ENCODE measurements at places on chromosomes 12 and 14.

GRCh38 chr12:64890873-64891468, 66.5 kb downstream of the TBC1D30 start:
- peak; percentile 63 for DNase-seq

GRCh38 chr14:88995437-88996198, 171.2 kb downstream of the TTC8 start:
- no peak for DNase-seq

DNA sequence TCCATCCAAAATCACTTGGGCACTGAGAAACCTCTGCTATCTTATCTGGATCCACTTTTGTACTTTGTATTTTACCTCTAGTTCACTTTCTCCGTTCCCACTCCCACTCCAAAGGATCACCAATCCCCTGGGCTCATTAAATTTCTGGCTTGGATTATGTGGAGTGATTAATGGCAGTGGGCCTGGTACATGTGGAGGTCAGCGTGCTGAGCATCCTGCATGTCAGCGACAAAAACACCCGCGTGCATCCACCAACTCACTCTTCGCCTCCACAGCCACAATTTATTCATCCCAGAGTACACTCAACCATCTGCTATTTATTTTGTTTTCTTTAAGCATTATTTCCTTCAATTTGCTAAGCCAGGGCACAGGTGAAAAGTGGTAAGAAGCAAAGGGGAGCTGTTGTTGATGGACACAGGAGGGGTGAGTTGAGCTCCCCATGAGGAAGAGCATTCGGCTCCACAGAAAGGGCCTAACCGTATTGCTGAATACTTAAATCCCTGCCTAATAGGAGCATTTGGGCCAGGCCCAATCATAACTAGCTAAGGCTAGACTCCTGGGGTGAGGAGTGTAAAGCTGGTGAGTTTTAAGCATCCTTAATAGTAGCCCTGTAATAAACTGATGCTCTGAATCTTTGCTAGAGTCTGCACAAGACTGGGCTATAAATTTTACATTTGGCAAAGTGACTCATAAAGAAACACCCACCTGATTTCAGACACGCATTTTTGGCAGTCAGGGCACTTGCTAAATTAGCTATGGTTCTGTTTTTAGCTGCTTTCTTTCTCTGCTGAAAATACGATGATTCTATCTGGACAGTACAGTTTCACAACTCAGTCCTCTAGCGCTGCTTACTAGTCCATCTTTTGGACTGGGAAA, 137.8 kb downstream of the SLC25A21 start:
- DNase-seq: no peak

DNA sequence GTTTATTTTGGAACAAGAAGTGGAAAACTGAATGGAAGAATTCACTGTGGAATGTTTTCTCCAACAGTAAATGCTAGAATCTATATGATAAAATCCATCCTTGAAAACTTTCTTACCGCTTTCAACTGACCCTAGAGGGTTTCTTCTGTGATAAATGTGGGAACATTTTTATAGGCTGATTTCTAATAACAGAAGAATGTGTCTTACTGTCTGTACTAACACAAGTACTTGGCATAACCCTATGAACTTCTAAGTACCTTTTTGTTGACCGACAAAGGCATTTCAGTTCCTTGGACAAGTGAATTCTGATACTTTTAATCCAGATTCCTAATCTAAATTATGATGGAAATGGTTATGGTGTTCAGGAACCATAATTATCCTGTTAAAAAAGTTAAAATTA, 1109.7 kb upstream of the FLRT2 start:
- DNase-seq: no peak

DNA sequence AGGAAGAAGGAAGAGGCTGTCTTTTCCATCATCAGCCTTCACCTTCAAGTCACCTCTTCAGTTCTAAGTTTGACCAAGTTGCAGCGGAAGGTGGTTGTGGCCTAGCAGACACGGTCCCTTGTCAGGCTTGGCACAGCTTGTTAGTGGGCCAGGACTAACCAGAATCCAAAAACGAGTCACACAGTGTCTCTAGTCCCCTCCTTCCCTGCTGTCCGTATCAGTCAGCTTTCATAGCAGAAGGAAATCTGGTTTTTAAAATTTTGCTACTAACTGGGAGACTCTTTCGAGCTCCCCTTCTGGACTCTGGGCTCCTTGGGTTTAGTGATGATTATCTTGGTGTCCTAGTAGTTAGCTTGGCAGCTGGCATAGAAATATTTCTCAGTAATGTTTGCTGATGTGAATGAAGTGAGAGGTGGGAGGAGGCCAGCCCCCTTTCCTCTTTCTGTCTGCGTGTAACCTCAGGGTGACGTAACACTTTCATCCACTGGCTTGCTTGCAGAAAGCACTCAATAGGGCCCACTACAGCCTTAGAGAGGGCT, 3.8 kb downstream of the ETV6 start:
- DNase-seq: no peak

GRCh38 chr12:9866860-9867269, 2.3 kb downstream of the CLEC2B start:
- DNase-seq: no peak

GRCh38 chr14:61661471-61662400, 33.6 kb upstream of the HIF1A start:
- DNase-seq: no peak

GRCh38 chr12:123026094-123026853, 45.8 kb downstream of the ARL6IP4 start:
- DNase-seq: no peak

GRCh38 chr14:98953551-98954348, 318.2 kb downstream of the BCL11B start:
- no peak for DNase-seq

GRCh38 chr12:102376181-102376747, 104.1 kb downstream of the IGF1 start:
- no peak for DNase-seq

GRCh38 chr12:63070709-63071108, 80.3 kb downstream of the AVPR1A start:
- DNase-seq: no peak

- DNase-seq: no peak
Measured at GRCh38 chr14:53516261-53516774, 363.2 kb upstream of the DDHD1 start.

GRCh38 chr12:74317078-74317601, 220.5 kb upstream of the ATXN7L3B start:
- peak; percentile 56 for DNase-seq

- no peak for DNase-seq
Measured at GRCh38 chr12:94211021-94211420, 62.6 kb downstream of the PLXNC1 start.

GRCh38 chr14:25056688-25057078, 6.7 kb upstream of the STXBP6 start:
- no peak for DNase-seq

DNA sequence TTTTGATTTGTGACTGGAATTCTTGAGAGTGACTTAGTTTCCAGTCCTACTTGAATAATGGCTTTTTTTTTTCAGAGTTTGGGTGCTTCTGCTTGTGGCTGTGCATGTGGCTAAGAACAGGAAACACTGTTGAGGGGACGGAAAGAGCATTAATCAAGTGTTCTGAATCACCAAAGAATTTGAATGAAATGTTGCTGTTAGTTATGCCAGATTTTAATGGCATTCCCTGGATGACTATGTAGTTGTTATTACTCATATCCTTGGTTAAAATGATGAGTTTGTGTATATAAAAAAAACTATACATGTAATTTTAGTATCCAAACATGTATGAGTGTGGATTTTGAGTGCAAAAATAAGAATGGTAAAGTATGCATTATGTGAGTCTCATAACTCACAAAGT, 347.9 kb downstream of the BCAT1 start:
- DNase-seq: no peak

DNA sequence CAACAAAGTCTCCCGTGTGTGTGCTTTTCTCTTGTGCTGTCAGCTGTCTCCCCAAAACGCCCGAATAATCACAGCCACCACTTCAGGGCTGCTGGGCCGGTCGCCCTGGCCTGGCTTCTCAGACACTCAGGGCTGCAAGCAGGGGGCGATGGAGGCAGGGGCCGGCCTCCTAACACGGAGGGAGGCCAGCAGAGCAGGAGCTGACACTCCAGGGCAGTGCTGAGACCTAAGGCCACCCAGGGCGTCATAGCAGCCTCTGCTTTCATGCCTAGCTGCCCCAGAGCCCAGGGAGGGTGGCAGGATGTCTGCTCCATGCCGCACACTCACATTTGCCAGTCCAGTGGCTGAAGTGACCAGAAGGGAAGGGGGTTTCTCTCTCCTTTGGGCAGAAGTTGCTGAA, 25.6 kb downstream of the STX2 start:
- no peak for DNase-seq

- DNase-seq: no peak
Measured at GRCh38 chr14:64005822-64006221, 153.0 kb downstream of the SYNE2 start.

DNA sequence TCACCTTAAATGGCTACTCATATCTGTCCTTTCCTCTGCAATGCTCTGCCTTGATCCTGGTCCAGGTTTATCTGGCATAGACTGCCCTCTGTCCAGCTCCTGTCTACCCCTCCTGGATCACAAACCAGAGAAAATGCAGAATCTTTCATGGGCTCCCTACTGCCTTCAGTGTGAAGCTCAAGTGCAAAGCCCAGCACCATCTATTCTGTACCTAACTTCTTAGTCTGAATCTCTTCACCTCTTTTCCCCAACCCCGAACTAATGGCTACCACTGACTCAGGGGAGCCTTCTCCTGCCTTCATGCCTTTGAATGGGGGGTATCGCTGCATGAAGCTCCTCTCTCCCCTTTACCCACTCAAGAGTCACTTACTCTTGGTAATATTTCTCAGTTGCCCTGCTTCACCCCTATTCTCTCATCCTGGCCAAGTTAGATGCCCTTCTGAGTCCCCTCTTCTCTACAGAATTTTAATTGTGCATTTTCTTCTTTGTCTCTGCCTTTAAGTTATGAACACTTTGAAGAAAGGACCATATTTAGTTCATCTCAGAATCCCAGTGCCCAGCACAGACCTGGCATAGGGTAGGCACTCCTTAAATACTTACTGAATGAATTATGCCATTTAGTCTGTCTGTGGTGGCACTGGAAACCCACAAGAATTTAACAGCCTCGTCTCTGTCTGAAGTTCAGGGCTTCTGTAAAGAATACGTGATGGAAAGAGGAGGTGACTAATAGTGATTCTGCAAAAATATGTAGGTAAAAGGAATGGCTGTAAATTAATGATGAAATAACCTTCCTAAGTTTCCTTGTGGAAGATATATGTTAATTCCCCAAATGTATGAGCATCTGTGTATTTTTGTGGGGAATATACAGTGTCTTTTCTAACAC, 191.3 kb upstream of the AMIGO2 start:
- no peak for DNase-seq

GRCh38 chr14:104229534-104230055, 91.2 kb downstream of the KIF26A start:
- DNase-seq: no peak

- no peak for DNase-seq
Measured at GRCh38 chr12:22969521-22969920, 344.6 kb downstream of the ETNK1 start.

GRCh38 chr12:125143491-125143890, 78.3 kb downstream of the AACS start:
- peak; percentile 13 for DNase-seq

All from SHP77 (cell line).